ENCODE measurements at places on chromosomes 11 and 22. TPM values are rescaled to one million over a fixed set of nuclear protein-coding genes. Genes with fewer than 3 reads are reported as not detected.
A peak's percentile ranks its signal among the peaks of the same experiment; 100 is the strongest.

DNA sequence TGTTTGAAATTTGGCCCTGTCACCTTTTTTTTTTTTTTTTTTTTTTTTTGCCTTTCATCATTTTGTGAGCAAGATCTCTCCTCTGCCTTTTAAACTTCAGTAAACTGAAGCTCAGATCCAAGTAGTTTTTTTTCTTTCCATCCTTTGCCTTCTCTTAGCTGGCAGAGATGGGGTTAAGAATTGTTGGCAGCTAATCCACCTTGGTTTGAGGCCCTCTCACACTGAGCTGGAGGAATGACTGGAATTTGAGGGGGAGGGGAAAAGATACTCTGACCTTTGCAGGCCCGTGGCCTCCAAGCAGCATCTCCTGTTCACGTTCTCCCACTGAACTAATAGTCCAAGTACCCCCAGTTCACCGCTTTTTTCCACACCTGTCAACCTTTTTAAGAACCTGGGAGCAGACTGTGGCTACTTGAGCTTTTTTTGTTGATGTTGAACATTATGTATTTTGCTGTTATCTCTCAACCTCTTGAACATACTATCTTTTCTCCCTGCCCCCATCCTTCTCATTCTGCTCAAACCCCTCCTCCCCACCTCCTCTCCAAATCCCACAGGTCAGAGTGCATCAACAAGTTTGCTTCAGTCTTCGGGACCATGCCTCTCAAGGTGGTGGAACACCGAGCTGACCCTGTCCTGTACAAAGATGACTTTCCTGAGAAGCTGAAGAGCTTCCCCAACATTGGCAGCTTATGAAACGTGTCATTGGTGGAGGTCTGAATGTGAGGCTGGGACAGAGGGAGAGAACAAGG lies 66.2 kb downstream of the ALX4 start:
- no peak for DNase-seq
- H3K27ac ChIP-seq = no peak overlapping the region
- H3K4me3 ChIP-seq = no peak overlapping the region
- H3K36me3 ChIP-seq = no peaks in the 10 kb centered on the region
- H3K27me3 ChIP-seq = no peaks in the 10 kb centered on the region
- peaks cover 5% of the 10 kb centered on the region for H3K4me1 ChIP-seq

DNA sequence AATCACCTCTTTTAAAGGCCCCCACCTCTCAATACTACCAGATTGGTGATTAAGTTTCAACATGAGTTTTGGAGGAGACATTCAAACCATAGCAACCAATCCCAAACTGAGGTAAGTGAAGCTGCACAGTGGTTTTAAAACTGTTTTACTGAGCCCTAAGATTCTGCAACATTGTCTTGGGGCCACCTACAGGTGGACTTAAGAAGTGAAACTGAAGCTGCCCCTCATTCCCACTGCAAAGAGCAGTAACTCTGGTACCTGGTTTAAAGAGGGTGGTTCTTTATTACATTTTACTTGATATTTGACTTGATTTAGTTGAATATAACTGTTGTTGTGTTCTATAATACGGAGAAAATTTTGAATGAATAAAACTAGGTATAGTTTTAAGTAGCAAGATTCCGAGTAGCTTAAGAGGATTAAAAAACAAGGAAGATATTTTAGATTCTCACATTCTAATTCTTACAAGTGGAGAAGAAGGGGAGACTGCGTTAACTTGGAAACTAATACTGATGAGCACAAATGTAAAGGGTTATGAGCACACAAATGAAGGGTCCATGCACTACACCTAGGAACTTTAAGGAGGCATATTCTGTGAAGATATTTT lies 26.7 kb downstream of the SYT9 start:
- H3K36me3 ChIP-seq = no peaks in the 10 kb centered on the region
- no peak overlapping the region for H3K27ac ChIP-seq
- H3K4me1 ChIP-seq = no peaks in the 10 kb centered on the region
- DNase-seq = no peak
- H3K4me3 ChIP-seq = no peak overlapping the region

DNA sequence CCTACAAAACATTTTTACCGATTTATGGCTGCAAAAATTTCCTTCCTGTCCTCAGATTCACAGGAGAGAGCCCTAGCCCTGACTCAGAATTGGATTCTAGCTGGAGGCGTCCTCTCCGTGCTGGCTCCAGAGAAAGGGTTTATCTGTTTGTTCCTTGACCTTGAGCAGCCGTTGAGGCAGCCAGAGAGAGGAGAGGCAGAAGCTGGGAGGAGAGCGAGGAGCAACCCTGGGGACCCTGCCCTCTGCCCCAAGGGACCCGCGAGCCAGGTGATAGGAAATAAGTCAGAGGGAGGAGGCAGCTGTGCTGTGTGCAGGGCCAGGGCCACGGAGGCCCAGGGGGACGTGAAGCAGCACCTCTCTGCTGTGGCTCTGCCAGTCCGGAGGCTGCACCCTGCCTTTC lies 75.6 kb downstream of the IGLL1 start:
- no peaks in the 10 kb centered on the region for H3K4me1 ChIP-seq
- DNase-seq = no peak
- no peaks in the 10 kb centered on the region for H3K36me3 ChIP-seq

DNA sequence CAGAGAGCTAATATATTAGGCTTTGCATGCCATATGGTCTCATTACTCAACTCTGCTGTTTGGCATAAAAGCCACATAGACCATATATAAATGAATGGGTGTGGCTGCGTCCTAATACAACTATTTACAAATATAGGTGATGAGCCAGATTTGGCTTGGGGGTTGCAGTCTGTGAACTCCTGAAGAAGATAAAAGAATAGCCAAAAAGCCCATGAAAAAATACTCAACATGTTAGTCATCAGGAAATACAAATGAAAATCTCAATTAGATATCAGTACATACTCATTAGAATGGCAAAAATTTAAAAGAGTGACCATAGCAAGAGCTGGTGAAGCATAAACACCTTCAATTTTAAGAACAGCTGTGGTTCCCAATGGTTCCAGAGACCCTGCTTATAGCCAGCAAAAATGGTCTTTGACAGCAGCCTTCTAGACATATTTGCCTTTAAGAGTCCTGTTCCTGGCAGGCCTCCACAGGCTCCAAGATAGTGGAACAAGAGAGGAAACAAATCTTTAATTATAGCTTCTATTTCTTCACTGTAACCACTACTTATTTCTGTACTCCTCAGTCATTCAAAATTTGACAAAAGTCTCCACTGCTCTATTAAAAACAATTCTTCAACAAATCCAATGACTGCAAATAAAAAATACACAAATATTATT lies 16.1 kb downstream of the C2CD3 start:
- no peak for DNase-seq
- H3K27ac ChIP-seq = no peak overlapping the region
- H3K4me1 ChIP-seq = no peaks in the 10 kb centered on the region
- H3K4me3 ChIP-seq = no peak overlapping the region

DNA sequence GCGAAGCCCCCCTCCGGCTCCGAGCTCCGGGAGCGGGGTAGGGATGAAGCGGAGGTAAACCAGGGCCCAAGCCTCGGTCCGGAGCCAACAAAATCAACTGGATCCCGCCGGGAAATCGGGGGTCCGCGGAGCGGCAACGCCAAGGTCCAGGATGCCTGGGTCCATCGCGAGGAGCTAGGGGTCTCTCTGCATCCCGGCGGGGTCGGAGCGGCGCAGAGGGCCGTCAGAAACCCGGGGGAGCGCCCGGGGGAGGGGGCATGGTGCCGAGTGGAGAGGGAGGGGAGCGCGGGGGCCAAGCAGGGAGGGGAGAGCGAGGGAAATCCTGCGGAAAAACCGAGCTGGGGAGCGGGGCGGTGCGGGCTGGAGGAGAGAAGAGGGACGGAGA lies 51.8 kb downstream of the SLC22A12 start:
- no peaks in the 10 kb centered on the region for H3K36me3 ChIP-seq
- peak overlapping the region; percentile 39 for H3K4me3 ChIP-seq
- H3K27me3 ChIP-seq = no peaks in the 10 kb centered on the region
- no peak for DNase-seq
- H3K27ac ChIP-seq = no peak overlapping the region

DNA sequence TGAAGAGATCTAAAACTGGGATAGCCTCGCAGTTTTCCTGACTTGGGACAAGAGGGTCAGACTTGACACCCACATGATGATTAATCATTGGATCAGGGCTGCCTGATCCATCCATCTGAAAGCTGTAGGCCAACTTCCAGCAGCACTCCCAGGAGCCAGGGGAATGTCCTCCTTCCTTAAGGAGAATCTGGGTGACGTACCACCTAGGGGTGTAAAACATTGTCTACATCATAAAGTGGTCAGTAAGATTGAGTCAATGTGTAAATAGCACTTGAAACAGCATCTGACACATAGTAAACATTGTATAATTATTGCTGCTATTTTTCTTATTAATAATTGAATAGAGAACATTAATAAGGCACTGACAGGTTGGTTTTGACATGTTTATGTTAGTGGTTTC lies 392.8 kb downstream of the JRKL start:
- no peaks in the 10 kb centered on the region for H3K36me3 ChIP-seq
- no peak overlapping the region for H3K27ac ChIP-seq
- H3K4me3 ChIP-seq = no peak overlapping the region

- peak overlapping the region; percentile 10 for H3K27ac ChIP-seq
- H3K4me1 ChIP-seq = peaks cover 7% of the 10 kb centered on the region
- DNase-seq = no peak
These were observed 94.5 kb downstream of the ME3 start for GRCh38 chr11:86577644-86578636.

SMIM35 gene
- not detected for total RNA-seq
